Right lobe of liver (tissue), 6 donors: ENCODE measurements at places on chromosomes 2 and 18.
A peak's percentile ranks its signal among the peaks of the same experiment; 100 is the strongest.

GRCh38 chr18:76212960-76213359 lies 282.1 kb downstream of the ZNF516 start:
- no peak for DNase-seq

- no peak for DNase-seq
Observed at GRCh38 chr18:8660316-8660715, 45.0 kb upstream of the MTCL1 start.

- no peak for DNase-seq
Observed at GRCh38 chr2:231929961-231930592, 3.9 kb upstream of the NPPC start.

DNA sequence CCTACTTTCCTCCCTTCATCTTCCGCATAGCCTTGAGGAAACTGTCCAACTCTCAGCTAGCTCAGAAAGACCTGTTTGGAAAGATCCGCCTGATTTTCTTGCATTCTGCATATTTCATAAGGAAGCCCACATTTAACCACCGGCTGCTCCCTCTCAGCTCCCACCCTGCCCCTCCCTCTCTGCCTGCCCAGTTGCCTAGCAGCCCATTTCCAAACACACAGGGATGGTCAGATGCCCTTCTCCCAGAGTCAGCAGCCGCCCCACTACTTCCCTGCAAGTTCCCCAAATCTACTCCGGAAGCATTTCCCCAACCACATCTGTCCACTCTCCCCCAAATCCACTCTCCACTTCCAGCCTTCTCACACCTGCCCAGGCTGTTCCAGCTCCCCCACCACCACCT lies 96.0 kb downstream of the TNS1 start:
- no peak for DNase-seq

DNA sequence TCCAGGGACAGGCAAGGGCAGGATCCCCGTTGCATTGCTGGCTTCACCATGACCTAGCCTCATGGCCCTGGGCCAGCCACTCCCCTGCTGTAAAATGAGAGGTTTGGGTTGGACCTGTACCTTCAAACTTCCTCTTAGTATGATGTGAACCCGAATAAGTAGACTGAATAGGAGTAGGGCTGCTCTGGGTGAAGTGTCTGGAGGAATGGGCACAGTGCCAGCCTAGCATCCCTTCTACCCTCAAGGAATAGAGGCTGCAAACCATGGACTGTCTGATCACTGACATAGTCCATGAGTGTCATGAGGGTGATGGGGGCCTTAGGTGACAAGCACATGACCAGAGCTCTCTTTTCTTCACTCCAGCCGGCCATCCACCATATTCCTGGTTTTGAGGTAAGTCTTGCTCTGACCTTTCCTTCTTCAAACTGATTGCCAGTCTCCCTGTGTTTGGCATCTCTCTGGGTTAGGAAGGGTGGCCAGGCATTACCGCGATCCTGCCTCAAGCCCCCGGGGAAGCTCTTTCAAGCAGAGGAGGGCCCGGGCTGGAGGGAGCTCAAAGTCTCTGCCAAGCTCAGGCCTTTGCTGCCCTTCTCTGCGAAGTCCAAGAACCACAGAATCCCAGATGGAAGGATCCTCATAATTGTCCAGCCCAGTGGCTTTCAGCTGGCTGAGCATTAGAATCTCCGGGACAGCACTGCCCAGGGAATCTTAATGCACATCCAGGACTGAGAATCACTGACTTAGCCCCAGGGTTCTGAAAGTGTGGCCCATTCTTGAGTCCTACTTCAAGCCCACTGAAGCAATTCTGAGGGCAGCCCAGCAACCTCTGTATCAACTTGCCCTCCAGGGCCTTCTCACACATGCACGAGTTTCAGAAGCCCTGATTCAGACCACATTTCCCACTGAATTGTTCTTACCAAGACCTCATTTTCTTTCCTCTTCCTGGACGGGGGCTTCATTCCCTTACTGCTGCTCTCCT lies 148.1 kb downstream of the DYSF start:
- DNase-seq, result no peak

- DNase-seq, result no peak
Observed at GRCh38 chr2:26706616-26707473, 14.3 kb downstream of the KCNK3 start.

- no peak for DNase-seq
Observed at GRCh38 chr2:120005834-120006521, 6.9 kb upstream of the EPB41L5 start.

GRCh38 chr2:75632091-75632701 lies 14.4 kb upstream of the MRPL19 start:
- DNase-seq, result no peak

- no peak for DNase-seq
Observed at GRCh38 chr18:49193897-49194296, 243.1 kb upstream of the SMAD7 start.

GRCh38 chr2:16044946-16045456 lies 104.7 kb downstream of the MYCN start:
- no peak for DNase-seq

GRCh38 chr2:237201461-237202287 lies 116.0 kb downstream of the COPS8 start:
- DNase-seq, result no peak

GRCh38 chr2:200619279-200619678 lies 33.5 kb downstream of the AOX1 start:
- DNase-seq, result peak; percentile 77

DNA sequence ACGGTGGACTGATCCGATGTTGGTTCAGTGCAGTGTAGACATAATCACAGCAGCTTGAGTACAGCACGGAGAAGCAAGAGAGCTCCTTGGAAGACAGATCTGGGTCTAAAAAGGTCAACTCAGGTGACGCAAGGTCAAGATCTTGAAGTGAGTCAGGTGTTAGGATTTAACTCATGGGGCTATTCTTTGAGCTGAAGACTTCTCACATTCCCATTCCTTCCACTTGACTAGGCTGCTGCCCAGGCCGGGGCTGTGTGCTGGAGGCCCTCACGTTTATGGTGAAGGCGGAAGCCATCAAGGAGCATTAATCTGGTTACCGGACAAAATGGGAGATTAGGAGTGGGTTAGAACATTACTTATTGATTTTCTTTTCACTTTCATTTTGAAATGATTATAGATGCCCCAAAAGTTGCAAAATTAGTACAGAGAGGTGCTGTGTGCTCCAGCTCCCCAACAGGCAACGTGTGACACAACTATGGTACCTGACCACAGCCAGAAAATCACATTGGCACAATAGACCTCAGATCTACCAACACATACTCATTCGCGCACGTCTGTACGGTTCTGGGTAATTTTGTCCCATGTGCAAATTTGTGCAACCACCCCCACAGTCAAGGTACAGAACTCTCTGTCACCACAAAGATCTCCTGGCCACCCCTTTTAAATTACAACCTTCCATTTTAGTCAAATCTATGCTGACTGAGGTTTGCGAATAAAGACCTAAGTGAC lies 77.6 kb upstream of the SEC11C start:
- no peak for DNase-seq

DNA sequence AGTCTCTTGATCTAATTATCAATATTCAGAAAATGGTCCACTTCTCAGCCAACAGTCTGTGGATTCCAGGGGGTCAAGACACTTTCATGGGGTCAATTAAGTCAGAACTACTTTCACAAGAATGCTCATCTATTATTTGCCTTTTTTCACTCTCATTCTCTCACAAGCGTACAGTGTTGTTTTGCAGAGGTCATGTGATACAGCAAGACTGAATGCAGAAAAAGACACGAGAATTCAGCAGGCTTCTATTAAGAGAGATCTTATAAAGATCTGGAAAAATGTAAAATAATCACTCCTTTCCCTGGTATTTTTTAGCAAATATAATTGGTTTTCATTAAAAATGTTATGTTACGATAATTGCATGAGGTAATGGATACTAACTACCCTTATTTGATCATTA lies 8.7 kb downstream of the RPRD1A start:
- no peak for DNase-seq

DNA sequence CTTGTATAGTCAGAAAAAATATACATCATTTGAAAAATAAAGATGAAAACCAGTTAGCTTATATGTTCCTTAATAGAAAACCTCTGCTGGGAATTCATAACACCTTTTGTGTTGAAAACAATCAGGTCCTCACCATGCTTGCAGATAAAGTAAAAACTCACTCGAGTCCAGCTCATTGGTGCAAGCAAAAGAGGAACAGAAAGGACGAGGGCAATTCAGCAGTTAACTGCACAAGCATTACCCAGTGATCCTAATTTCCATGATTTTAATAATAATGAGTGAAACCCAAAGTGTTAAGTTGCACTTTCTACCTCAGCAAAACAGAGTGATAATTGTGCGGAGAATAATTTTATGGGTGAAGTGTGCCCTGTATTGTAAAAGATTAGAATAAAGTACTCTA lies 839.9 kb downstream of the BCL11A start:
- no peak for DNase-seq

DNA sequence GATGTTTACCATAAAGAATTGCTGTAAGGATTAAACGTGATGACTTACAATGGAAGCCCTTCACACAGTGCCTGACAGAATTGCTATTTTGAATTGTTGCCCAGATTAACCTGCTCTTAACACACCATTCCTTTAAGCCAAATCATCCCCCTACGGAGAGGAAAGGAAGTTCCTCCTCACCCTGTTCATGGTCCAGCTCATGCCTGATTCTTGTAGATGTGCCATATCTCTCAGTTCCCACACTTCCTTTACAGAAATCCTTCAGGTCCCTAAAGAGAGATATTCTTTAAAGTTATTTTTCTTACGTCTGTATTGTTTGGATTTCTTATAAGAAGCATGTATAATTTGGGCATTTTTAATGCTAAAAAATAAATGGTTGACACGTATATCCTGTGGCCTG lies 127.5 kb upstream of the DAPL1 start:
- DNase-seq, result no peak

- no peak for DNase-seq
Observed at GRCh38 chr2:4898706-4899105, 793.5 kb upstream of the SOX11 start.

GRCh38 chr2:99285526-99285925 lies 15.5 kb downstream of the LYG1 start:
- no peak for DNase-seq

- no peak for DNase-seq
Observed at GRCh38 chr2:82998781-82999180, 1460.3 kb downstream of the SUCLG1 start.

DNA sequence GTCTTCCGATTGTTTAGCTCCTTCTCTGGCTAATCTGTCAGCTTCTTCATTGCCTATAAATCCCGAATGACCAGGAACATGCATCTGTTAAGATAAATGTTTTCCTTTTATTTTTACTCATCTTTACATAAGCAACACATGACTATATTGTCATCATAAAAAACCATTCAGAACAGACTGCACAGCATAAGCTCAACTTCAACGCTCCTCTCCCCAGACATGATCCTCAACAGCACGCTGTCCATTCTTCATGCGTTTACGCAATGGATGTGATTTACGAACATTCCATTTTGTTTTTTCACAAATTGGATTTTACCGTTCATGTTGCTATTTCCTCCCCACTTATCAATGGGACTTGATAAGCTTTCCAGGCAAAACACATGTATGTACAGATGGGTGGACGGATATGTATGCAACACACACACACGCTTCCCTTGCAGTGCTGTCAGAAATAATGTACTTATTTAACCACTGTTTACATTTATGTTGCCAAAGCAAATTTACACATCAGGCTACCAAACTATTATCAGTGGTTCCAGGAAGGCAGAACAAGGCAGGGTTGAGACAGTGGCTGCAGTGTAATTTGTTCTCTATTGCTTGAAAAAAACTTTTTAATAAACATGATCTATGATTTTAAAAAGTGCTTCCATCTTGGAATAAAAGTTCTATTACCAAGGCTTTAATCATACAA lies 12.2 kb downstream of the RNASEH1 start:
- DNase-seq, result no peak

DNA sequence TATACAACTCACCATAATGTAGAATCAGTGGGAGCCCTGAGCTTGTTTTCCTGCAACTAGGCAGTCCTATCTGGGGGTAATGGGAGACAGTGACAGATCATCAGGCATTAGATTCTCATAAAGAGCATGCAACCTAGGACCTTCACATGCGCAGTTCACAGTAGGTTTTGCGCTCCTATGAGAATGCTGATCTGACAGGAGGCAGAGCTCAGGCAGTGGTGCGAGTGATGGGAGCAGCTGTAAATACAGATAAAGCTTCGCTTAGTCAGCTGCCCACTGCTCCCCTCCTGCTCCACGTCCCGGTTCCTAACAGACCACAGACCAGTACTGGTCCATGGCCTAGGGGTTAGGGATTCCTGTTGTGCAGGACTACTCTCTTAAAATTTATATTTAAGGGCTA lies 255.3 kb upstream of the POU3F3 start:
- no peak for DNase-seq

- DNase-seq, result no peak
Observed at GRCh38 chr2:36819095-36819711, 122.7 kb downstream of the VIT start.

- no peak for DNase-seq
Observed at GRCh38 chr2:75497256-75497655, 63.5 kb downstream of the EVA1A start.

- no peak for DNase-seq
Observed at GRCh38 chr2:174138161-174138560, 110.2 kb downstream of the OLA1 start.

- DNase-seq, result no peak
Observed at GRCh38 chr18:11695736-11696135, 6.7 kb downstream of the GNAL start.

GRCh38 chr18:46173393-46174341 lies 69.5 kb downstream of the HAUS1 start:
- DNase-seq, result peak; percentile 95

DNA sequence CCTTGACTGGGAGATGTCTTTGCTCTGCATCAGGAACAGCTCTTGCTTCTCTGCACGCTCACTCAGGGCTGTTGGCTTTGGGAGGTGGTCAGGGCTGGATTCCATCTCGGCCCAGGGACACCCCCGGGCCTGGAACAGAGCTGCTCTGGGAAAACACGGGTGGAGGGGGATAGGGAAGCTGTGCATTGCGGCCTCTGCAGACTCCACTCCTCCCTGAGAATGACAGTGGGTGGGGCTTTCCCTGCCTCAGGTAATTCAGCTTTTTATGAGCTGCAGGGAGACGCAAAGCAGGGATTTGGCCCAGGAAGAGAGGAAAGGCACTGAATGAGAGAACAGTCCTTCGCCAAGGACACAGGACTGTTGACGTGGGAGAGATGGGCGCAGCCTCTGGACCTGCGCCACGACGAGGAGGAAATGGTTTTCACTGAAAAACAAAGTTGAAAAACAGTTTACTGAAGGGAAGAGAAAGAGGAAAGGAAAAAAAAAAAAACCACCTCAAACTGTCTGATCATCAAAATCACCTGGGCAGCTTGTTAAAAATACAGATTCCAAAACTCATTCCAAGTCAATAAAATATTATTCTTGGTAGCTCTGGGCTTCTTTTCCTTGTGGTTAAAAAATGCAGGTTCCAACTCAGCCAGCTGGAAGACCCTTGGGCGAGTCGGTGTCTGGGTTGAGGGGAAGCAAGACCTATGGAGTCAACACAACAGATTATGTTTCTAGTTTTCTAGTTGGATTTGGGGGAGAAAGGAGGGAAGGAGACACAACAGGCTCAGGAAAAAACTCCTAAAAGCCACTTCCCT lies 194.0 kb downstream of the ZFP36L2 start:
- DNase-seq, result no peak

GRCh38 chr2:206823178-206823577 lies 57.8 kb downstream of the FASTKD2 start:
- DNase-seq, result peak; percentile 59

- DNase-seq, result no peak
Observed at GRCh38 chr2:41886757-41887156, 161.1 kb upstream of the PKDCC start.

GRCh38 chr2:231917280-231918066 lies 8.7 kb downstream of the NPPC start:
- no peak for DNase-seq
